ENCODE measurements at places on chromosomes 5 and 9.

GRCh38 chr5:9780501-9780900 lies 150.3 kb upstream of the TAS2R1 start:
- no peak for DNase-seq

- no peak for DNase-seq
Measured at GRCh38 chr5:102341681-102342288, 45.7 kb upstream of the SLCO4C1 start.

DNA sequence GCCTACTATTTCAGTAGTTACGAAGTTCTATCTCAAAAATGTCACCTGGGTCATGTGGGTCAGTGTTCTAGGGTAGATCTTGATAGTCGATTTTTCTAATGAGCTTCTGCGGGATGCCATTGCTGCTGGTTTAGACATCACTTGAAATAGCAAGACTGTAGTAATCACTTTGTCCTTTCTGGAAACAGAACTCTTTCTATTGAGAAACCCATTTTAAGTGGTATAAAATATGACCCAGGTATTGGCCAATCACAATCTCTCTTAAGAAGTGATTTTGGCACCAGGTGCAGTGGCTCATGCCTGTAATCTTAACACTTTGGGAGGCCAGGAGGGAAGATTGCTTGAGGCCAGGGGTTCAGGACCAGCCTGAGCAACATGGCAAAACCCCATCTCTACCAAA lies 17.6 kb downstream of the ARRDC3 start:
- no peak for DNase-seq

- DNase-seq, result no peak
Measured at GRCh38 chr9:126979461-126979860, 64.9 kb downstream of the RALGPS1 start.

DNA sequence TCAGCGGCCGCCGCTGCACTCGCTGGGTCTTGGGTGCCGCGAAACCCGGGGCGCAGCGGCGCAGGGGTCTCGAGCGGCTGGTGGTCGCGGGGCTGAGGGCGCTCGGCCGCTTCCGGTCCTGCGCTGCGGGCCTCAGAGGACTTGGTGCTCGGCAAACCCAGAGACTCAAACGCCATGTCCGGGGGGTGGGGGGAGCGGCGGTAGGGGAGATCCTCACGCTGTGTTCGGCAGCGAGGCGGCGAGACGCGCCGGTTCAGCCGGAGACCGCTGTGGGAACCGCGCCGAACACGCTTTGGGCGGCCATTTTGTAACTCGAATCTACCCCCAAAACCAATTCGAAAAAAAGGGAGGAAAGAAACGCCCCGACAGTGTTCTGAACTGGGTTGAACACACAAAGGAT lies 317.5 kb upstream of the CDH18 start:
- no peak for DNase-seq

DNA sequence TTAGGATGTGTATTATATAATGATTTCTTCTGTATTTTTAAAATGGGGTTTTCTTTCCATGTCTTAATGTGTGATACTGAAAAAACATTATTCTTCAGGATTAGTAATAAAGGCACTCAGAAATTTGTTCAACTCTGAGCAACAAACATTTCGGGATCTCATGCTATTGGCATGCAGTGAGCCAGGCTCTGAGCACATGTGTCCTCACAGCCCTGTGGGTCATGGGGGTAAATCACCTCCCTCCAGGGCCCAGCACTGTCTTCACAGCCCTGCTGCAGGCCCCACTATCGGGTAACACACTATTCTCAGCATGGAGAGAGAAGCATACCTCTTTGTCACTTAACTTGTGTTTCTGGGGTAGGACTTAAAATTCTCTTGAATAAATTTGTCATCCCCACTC lies 14.0 kb downstream of the TMEM174 start:
- no peak for DNase-seq

DNA sequence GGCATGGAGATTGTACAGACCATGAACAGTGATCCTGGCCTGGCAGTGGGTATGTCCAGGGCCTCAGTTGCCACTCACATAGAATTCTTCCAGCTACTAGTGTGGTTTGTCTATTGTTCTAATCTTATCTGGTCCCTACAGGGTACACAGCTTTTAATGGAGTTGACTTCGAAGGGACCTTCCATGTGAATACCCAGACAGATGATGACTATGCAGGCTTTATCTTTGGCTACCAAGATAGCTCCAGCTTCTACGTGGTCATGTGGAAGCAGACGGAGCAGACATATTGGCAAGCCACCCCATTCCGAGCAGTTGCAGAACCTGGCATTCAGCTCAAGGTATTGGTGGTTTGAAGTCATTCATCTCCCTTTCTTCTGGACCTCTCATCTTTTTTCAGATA lies 43.8 kb downstream of the THBS4 start:
- DNase-seq, result no peak

DNA sequence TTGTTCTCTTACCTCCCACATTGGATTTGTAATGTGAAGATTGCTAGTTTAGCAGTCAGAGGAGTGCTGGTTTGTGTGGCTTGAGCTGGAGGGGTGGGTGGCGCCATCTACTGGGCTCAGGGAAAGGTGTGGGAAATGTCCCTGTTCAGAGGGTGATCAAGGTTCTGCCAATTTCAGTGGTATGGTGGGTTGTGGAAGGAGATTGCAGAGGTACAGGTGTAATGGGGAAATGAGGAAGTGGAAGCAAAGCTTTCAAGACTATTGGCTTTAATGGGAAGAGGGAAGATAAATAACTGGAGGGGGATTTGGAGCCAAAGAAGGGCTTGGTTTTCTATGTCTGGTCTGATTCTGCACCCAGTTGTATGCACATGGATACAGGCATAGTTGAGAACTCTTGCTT lies 76.4 kb downstream of the OSMR start:
- no peak for DNase-seq

- DNase-seq, result no peak
Measured at GRCh38 chr5:110536120-110537115, 190.1 kb downstream of the TMEM232 start.

DNA sequence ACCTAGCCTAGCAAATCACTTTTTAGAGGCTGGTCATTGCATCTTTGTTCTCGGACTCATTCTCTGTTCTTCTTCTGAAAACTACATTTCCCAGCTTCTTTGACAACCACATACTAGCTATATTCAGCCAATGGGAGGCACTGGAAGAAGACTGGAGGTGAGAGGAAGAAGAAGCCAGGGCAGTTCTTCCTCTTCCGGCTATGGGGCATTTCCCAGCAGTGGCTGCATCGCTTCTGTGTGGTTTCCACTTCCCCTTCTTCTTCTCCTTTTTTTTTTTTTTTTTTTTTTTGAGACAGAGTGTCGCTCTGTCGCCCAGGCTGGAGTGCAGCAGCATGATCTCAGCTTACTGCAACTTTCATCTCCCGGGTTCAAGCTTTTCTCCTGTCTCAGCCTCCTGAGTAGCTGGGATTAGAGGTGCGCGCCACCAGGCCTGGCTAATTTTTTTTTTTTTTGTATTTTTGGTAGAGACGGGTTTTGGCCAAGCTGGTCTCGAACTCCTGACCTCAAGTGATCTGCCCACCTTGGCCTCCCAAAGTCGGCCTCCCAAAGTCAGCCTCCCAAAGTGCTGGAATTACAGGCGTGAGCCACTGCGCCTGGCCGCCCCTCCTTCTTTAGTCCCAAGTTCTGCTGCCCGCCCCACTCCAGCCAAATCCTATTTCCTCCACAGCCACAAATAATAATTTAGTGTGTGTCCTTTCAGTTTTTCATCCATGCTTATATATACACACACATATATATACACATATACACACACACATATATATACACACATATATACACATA lies 6.9 kb upstream of the UBAP1 start:
- DNase-seq, result no peak

DNA sequence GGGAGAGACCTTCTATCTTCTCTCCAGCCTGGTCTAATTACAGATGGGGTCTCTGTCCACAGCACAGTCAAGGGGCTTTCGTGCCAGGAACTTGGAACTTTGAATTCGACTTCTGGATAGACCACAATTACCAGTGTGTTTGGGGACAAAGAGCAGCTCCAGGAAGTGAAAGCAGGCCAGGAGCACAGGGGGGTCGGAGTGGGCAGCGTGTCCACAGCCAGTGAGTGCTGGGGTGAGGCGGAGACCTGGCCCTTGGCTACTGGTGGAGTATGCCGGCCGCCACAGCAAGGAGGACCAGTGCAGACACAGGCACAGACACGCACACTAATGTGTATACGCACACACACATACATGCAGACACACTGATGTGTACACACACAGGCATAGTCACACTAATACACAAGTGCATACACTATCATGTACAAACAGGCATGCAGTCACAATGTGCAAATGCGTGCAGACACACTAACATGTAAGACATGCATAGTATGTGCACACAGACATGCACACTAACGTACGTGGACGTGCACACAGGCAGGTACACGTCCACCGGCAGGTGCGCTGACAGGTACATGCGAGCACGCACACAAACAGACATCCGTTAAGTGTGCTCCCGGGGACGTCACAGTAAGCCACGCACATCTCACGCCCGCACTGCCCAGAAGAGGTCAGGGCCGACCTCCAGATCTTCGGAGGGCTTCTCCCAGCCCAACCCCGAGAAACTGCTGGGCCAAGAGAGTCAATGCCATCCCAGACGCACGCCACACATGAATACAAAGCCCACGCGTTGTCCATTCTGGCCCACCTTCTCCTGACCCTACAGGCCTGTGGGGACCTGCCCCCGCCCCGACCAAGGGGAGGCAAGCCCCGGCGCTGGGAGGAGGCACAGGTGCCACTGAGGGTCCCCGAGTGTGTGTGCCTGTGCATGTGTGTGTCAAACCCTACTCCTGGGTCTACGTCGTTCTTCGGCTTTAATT lies 46.5 kb downstream of the NKD2 start:
- no peak for DNase-seq

- no peak for DNase-seq
Measured at GRCh38 chr9:97271292-97271691, 36.2 kb upstream of the CCDC180 start.

DNA sequence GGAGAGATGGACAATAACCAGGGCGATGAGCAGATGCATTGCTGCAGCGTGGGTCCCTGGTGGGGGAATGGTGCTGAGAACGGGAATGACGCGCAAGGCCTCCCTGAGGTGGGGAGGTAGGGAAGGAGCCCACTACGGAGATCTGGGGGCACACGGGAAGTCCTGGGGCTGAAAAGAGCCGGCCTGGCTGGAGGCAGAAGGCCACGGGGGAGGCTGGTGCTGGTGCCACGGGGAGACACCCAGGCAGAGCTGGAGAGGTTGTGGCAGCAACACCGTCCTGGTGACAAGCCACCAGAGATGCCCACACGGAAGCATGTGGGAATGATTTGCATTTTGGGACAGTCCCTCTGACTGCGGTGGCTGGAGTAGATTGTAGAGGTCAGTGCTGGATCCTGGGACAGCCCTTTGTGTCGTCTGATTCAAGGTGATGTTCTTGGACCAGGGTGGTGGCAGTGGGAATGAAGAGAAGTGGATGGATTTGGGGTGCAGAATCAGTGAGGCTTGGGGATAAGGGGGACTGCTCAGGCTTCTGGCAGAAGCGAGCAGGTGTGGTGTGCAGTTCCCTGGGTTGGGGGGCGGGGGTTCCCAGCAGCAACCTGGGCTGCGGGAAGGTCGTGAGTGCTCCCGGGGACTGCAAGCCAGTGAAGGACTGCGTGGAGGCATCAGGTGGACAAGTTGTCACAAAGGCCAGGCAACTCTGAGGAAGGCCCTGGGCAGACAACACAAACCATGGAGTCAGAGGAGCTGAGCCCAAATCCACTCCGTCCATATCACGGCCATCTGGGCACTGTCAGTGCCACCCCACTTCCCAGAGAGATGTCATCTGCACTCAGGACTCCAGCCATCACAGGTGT lies 25.2 kb upstream of the CNOT6 start:
- DNase-seq, result no peak

- DNase-seq, result no peak
Measured at GRCh38 chr5:144451187-144451973, 280.7 kb downstream of the KCTD16 start.

DNA sequence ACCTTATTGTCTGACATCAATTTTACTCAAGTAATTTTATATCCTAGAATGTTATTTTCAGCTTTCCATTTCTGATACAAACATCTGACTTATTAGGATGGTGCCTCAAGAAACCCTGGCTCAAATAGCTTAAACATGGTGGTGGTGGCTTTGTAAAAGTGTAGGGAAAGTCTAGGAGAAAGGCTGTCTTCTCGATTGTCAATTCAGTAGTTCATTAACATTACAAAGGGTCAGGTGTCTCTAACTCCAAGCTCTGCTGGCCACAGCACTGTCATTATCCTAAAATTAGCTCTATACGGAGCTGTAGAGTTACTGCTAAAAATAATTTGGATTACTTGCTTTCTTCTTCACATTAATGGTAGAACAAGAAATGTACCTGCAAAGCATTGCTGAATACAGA lies 1360.1 kb upstream of the CDH6 start:
- no peak for DNase-seq

DNA sequence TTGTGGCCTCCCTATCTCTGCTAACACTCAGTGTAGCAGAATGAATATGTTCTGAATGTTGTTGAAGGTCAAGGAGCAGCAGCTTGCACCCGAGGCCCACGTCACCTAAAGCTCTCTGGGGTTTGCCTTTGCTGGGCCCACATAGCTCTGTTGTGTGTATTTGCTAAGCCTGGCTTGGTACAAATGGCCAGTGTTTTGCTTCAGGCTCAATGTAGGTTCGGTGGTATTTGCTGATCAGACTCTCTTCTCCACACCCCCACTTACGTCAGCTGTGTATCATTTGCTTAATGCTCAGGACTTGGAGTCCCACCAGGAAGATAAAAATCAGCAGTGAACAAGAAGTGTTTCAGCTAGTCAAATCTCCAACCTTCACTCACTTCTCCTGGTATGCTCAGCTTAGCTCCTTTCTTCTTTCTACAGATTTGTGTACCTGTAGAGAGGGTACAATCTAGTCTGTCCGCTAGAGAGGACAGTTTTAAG lies 4.8 kb upstream of the RFESD start:
- no peak for DNase-seq

GRCh38 chr5:133969654-133970324 lies 1.4 kb upstream of the C5orf15 start:
- DNase-seq, result no peak

DNA sequence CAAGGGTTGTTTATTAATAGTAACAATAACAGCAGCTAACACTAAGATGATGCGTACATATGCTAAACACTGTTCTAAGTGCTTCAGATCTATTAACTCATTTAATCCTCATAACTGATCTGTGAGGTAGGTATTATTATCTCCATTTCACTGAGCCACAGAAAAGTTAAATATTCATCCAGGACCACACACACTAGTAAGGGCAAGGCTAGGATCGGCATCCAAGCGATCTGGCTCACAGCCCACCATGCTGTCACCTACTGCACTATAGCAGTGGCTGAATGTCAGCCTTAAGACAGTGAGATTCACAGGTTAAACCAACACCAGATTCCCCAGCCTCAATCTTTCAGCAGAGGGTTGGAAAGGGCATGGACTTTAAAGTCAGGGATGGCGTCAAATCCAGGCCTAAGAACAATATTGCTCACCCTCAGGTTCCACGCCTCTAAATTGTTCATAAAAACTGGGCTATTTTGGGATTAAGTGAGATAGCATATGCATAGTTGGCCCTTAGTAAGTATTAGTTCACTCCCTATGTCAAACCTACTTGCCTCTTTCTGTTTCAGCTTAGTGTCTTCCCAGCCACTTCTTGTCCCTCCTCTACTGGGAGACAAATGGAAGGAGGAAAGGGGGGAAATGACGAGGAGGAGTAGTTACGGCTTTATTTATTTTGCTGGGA lies 150.8 kb downstream of the MAPKAP1 start:
- DNase-seq, result no peak
